ENCODE measurements at places on chromosomes 2 and 18.

GRCh38 chr2:178208817-178209216 is 14.5 kb downstream of the OSBPL6 start:
- no peak for DNase-seq

- DNase-seq: no peak
Observed at GRCh38 chr2:182522405-182522896, 95.6 kb upstream of the PDE1A start.

DNA sequence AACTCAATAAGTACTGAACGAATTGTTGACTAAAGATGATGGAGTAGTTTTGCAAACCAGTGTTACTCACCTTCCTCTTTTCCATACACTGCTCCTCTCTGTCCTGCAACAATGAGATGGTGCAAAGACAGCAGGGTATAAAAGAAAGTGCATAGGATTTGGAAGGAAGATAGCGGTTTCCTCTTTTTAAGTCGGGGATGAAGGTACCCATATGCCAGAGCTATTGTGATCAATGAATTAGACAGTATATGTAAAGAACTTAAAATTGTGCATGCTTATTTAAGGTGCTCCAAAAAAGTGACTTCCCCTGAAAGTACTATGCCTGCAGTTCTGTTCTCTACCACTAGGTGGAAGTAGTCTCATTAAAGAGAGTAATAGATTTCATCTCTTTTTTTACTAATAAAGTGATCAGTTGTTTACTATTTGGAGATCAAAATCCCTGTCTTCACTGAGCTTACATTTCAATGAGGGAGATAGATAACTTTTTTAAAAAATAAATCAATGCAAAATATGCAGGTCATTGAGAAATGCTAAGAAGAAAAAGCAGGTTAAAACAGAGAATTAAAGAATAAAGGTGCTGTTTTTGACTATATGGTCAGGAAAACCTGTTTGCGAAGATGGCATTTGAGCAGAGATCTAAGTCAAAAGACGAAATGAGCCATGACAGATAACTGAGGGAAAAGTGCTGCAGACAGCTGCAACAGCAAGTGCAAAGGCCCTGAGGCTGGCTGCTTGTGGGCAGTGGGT is 339.7 kb upstream of the SLC14A2 start:
- no peak for DNase-seq

- no peak for DNase-seq
Observed at GRCh38 chr2:239846789-239847676, 178.1 kb downstream of the NDUFA10 start.

DNA sequence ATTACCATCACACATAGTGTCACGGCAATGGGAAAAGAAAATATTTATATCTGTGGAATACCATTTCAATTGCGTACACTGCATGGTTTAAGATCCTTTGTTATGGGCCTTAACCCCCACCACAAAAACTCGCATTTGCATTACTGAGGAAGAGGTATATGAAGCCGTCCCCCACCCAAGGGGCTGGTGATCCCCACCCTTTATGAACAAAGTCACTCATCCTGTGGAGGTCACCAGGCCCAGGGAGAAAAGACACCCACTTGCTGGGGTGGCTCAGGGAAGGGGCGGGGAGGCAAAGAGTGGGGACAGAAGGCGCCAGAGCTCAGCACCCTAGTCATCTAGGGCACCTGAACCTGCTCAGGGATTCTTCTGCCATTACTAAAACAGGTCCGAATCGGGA is 133.8 kb downstream of the ZNF516 start:
- DNase-seq: no peak
